Calu3 (cell line): ENCODE measurements at places on chromosomes 2 and 18. TPM values are rescaled to one million over a fixed set of nuclear protein-coding genes. Genes with fewer than 3 reads are reported as not detected.

The DNAJC5G gene
- total RNA-seq: not detected in 2 replicates

The HSPD1 gene
- total RNA-seq: 700 and 757 TPM in 2 replicates

The LYG1 gene
- 2.3 and 3.5 TPM in 2 replicates for total RNA-seq

The SIX3 gene
- not detected in 2 replicates for total RNA-seq

The DYNAP gene
- not detected in 2 replicates for total RNA-seq

The IL1RL1 gene
- 0.22 TPM in 1 of 2 replicates, not detected in the other for total RNA-seq

The ALPP gene
- not detected in 2 replicates for total RNA-seq

The SP5 gene
- total RNA-seq: 0.73 TPM in 2 replicates

The PTH2R gene
- 0.71 TPM in 1 of 2 replicates, not detected in the other for total RNA-seq

DNA sequence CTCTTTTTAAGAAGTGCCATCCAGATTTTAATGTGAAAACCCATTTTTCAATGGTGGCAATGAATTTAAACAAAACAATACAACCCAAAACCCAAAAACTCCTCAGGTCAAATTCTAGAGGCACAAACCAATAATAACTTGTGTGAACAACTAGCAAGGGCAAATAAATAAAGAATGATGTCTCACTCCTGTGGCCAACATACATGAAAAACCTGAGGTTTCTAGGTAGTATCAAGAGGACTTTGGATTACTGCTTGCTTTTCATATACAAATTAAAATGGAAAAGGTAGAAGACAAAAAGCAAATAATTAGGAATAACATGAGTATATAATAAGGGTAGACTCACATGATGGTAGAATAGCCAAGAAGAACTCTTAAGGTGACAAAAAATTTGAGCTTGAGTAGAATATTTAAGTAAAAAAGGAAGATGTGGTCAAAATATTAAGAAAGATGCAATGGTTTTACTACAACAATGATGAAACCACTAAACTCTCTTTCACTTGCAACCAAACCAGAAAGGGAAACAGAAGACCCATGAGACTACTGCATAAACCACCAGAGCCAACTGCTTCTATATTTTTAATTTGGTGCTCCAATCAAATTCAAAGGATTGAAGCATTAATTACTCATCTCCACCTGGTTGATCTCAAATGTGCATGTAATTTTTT is 53.5 kb downstream of the DARS1 start:
- peaks cover 10% of the 10 kb centered on the region for H3K36me3 ChIP-seq
- no peak for DNase-seq
- no peaks in the 10 kb centered on the region for H3K4me1 ChIP-seq

GRCh38 chr2:189232759-189233406 is 53.3 kb upstream of the COL5A2 start:
- H3K4me1 ChIP-seq: no peaks in the 10 kb centered on the region
- H3K27me3 ChIP-seq: no peaks in the 10 kb centered on the region
- H3K4me3 ChIP-seq: no peak overlapping the region
- no peak for DNase-seq
- no peak overlapping the region for H3K27ac ChIP-seq

- peaks cover 10% of the 10 kb centered on the region for H3K4me1 ChIP-seq
- DNase-seq: no peak
- peaks cover 57% of the 10 kb centered on the region for H3K27me3 ChIP-seq
These were observed 3.8 kb upstream of the OSR1 start for GRCh38 chr2:19362094-19362754.

DNA sequence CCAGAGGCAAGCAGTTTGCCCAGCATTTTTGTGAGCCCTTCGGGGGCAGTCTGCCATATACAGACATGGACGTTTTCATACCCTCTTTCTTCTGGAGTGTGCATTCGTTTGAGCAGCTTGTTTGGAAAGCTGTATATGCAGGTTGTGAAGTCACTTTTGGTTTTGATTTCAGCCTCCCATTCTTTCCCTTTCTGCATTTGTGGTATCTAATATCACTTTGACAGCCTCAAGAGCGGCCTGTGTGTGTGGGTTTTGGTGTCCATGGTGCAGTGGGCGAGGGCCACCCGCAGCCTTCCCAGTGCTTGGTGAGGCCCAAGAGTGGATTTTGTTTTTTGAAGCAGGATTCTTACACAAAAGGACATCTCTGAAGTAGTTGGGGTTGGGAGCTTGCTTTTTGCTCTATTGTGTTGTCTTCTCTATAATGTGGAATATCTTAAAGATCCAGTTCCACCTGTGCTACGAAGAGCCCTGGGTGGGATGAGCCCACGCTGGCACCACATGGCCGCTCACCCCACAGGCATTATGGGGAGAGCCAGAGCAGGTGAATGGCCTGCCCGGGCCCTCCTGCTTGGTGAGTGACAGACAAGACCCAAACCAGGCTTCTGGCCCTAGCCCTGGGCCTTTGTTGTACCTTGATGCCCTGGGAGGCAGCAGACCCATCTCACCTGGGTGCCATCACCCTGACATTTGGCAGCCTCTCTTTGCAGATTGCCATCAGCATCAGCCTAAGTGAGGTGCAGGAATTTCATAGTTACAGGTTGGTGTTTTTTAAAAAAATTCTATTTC is 29.5 kb downstream of the INPP4A start:
- no peak overlapping the region for H3K27ac ChIP-seq
- peaks cover 5% of the 10 kb centered on the region for H3K36me3 ChIP-seq
- DNase-seq: no peak
- peaks cover 43% of the 10 kb centered on the region for H3K4me1 ChIP-seq

- peaks cover 35% of the 10 kb centered on the region for H3K4me1 ChIP-seq
- H3K36me3 ChIP-seq: no peaks in the 10 kb centered on the region
- H3K27me3 ChIP-seq: no peaks in the 10 kb centered on the region
- H3K4me3 ChIP-seq: no peak overlapping the region
- no peak for DNase-seq
These were observed 76.9 kb downstream of the MYO1B start for GRCh38 chr2:191321861-191322662.

- peak; percentile 20 for DNase-seq
- no peak within 1 kb of the TSS for H3K27ac ChIP-seq
- peak within 1 kb of the TSS; percentile 30 for H3K4me3 ChIP-seq
- H3K36me3 ChIP-seq: no peaks in the 10 kb centered on the region
- H3K4me1 ChIP-seq: no peaks in the 10 kb centered on the region
- H3K27me3 ChIP-seq: peaks cover 89% of the 10 kb centered on the region
These were observed at the start of gene DPYSL5 for GRCh38 chr2:26847655-26848335. DPYSL5 (plus strand) TSS chr2:26848132; CDS start chr2:26898500, 50,368 bp downstream.

- H3K4me3 ChIP-seq: no peak overlapping the region
- H3K4me1 ChIP-seq: no peaks in the 10 kb centered on the region
- no peaks in the 10 kb centered on the region for H3K36me3 ChIP-seq
- DNase-seq: no peak
- peaks cover 33% of the 10 kb centered on the region for H3K27me3 ChIP-seq
- no peak overlapping the region for H3K27ac ChIP-seq
These were observed 55.3 kb upstream of the REL start for GRCh38 chr2:60826111-60826510.

DNA sequence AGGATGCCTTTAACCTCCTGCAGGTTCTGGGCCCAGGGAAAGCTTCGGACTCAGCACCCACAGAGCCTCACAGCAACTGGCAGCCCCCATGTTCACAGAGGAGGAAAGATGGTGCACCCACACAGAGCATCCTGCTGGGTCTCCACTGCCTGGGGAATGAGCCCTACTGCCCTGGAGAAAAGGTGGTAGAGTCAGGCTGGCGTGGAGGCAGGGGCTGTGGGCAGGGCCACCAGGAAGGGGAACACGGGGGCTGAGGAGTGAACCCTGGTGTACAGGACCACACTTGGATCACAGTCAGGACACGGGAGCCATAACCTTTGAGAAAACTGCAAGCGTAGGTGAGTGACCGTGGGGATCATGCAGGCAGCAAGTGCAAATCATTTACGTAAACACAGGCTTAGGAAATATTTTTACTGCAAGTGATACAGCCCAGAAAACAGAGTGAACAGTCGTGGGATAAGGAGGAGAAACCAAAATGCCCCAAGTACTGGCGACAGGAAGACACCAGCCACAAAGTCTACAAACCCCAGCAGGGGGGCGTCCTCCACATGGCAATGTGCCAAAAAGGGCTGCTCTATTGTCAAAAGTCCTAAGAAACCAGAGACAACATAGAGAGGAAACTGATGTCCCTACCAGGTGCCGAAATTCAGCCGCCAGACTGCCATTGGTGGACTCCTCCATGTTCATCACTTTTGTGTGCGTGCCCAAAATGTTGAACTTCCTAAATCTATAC is 27.6 kb downstream of the STAT1 start:
- H3K4me3 ChIP-seq: no peak overlapping the region
- no peaks in the 10 kb centered on the region for H3K4me1 ChIP-seq

DNA sequence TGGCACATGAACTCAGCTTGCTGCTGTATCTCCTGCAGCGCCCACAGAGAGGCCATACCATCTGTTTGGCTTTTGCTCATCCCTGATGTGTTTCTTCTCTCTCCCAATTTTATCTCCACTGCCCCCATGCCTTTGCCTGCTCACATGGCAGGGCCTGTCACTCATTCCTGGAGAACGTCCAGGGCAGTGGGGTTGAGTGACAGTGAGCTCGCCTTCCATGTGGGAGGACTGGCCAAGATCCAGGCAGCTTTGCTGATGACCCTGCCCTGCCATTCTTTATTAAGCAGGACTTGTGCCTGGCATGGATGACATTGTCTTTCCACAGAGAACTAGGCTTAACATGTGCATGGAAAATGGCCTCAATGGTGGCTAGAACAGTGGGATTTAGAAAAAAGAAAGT is 230.5 kb upstream of the THSD7B start:
- H3K4me1 ChIP-seq: no peaks in the 10 kb centered on the region
- DNase-seq: no peak
- no peaks in the 10 kb centered on the region for H3K27me3 ChIP-seq
- no peaks in the 10 kb centered on the region for H3K36me3 ChIP-seq

- no peak overlapping the region for H3K4me3 ChIP-seq
- H3K27me3 ChIP-seq: no peaks in the 10 kb centered on the region
- DNase-seq: no peak
- no peak overlapping the region for H3K27ac ChIP-seq
These were observed 94.9 kb upstream of the PDE1A start for GRCh38 chr2:182521453-182522404.

- DNase-seq: no peak
- no peak overlapping the region for H3K4me3 ChIP-seq
- no peaks in the 10 kb centered on the region for H3K4me1 ChIP-seq
- H3K27me3 ChIP-seq: no peaks in the 10 kb centered on the region
- H3K36me3 ChIP-seq: no peaks in the 10 kb centered on the region
These were observed 249.8 kb upstream of the GCFC2 start for GRCh38 chr2:75960472-75961009.

- peaks cover 8% of the 10 kb centered on the region for H3K4me1 ChIP-seq
- H3K27ac ChIP-seq: no peak overlapping the region
- no peaks in the 10 kb centered on the region for H3K27me3 ChIP-seq
These were observed 129.2 kb downstream of the MEP1B start for GRCh38 chr18:32319084-32319483.

GRCh38 chr2:113277474-113278072 is 1.1 kb downstream of the PAX8 start:
- DNase-seq: no peak
- no peak overlapping the region for H3K4me3 ChIP-seq
